ENCODE measurements at places on chromosomes 13 and 19. TPM values are rescaled to one million over a fixed set of nuclear protein-coding genes. Genes with fewer than 3 reads are reported as not detected.

- no peak overlapping the region for H3K4me3 ChIP-seq
- no peak for DNase-seq
- no peaks in the 10 kb centered on the region for H3K27me3 ChIP-seq
Observed at GRCh38 chr19:40383668-40384248, 6.2 kb downstream of the HIPK4 start.

DNA sequence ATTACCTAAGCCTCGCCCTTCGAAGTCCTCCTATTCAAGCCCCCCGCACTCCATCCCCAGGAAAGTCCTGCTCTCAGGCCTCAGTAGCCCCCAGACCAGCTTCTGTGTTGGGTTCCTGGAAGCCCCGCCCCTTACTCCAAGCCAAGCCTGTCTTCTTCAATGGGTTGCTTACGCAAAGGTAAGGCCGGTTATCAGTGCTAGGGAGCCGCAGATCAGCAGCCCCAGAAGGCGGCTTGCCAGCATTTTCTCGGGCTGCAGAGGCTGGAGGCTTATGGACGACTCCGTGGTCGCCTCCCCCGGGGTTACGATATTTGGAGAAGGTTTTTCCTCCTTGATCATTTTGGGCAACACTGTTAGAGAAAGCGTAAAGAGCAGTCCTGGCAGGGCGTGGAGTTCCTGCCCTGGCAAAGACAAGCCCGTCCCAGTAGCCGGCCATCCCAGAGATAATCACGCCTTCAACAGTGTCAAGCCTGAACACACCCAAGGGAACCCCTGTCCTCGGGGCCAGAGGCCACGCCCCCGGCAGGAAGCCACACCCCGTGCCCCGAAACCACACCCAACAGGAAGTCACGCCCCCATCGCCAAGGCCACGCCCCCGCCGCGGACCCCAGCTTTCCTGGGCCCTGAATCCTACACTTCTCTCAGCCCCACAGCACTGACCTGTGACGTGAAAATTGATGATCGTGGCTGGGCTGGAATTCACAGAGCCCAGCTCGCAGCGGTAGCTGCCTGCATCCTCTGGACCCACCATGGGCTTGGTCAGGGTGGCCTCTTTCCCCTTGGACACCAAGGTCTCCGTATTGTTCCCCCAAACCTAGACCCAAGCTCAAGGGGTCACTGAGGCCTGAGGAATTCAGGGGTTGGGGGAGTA lies 954 bp upstream of the RASIP1 start:
- DNase-seq: peak; percentile 67
- H3K4me1 ChIP-seq: peaks cover 15% of the 10 kb centered on the region
- no peak overlapping the region for H3K27ac ChIP-seq
- no peaks in the 10 kb centered on the region for H3K36me3 ChIP-seq
- no peak overlapping the region for H3K4me3 ChIP-seq

- no peaks in the 10 kb centered on the region for H3K36me3 ChIP-seq
- peaks cover 27% of the 10 kb centered on the region for H3K4me1 ChIP-seq
- H3K27ac ChIP-seq: peak overlapping the region; percentile 42
Observed at GRCh38 chr19:49871349-49871985, 4.1 kb upstream of the PNKP start.

GRCh38 chr13:37202264-37202663 lies 96.8 kb upstream of the CSNK1A1L start:
- no peak for DNase-seq
- no peaks in the 10 kb centered on the region for H3K4me1 ChIP-seq
- no peaks in the 10 kb centered on the region for H3K36me3 ChIP-seq
- no peak overlapping the region for H3K4me3 ChIP-seq
- H3K27ac ChIP-seq: no peak overlapping the region
- H3K27me3 ChIP-seq: no peaks in the 10 kb centered on the region

GRCh38 chr13:31733647-31734046 lies 5.7 kb upstream of the RXFP2 start:
- H3K4me3 ChIP-seq: no peak overlapping the region
- peaks cover 2% of the 10 kb centered on the region for H3K27me3 ChIP-seq

- H3K27ac ChIP-seq: peak overlapping the region; percentile 75
- H3K4me1 ChIP-seq: peaks cover 31% of the 10 kb centered on the region
- H3K27me3 ChIP-seq: peaks cover 2% of the 10 kb centered on the region
- H3K4me3 ChIP-seq: peak overlapping the region; percentile 48
- H3K36me3 ChIP-seq: peaks cover 4% of the 10 kb centered on the region
- no peak for DNase-seq
Observed at GRCh38 chr19:49847731-49848696, 2.9 kb upstream of the PTOV1 start.

- H3K27me3 ChIP-seq: no peaks in the 10 kb centered on the region
- DNase-seq: no peak
- peaks cover 5% of the 10 kb centered on the region for H3K4me1 ChIP-seq
Observed at GRCh38 chr19:34468409-34468808, 13.1 kb upstream of the WTIP start.

DNA sequence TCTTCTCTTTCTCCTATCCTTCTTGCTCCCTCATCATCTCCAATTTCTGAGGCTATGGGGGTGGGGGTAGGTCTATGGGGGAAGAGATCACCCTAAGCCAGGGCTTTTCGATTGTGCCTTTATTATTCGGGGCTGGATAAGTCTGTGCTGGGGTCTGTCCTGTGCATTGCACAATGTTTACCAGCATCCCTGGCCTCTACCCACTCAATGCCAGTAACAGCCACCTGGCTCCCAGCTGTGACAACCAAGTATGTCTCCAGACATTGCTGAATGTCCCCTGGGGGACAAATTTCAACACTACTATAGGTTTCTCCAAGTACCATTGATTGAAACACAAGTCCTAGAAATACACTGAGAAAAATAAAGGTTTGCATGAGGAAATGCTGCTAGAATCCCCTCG lies 13.2 kb downstream of the CBY2 start:
- no peak overlapping the region for H3K27ac ChIP-seq
- no peaks in the 10 kb centered on the region for H3K4me1 ChIP-seq
- no peak overlapping the region for H3K4me3 ChIP-seq
- no peak for DNase-seq

The IRGC gene
- total RNA-seq: not detected

The GNA15 gene
- total RNA-seq: 17.9 TPM

The ZNF540 gene
- total RNA-seq: 7.7 TPM

The FGF9 gene
- total RNA-seq: 1.9 TPM

The TNFSF13B gene
- 11.5 TPM for total RNA-seq
